ENCODE measurements at places on chromosomes 2 and 18.

- no peak for DNase-seq
Measured at GRCh38 chr2:153477636-153478288, 800 bp downstream of the RPRM start.

GRCh38 chr2:54610700-54611099 lies 112.8 kb upstream of the EML6 start:
- no peak for DNase-seq

DNA sequence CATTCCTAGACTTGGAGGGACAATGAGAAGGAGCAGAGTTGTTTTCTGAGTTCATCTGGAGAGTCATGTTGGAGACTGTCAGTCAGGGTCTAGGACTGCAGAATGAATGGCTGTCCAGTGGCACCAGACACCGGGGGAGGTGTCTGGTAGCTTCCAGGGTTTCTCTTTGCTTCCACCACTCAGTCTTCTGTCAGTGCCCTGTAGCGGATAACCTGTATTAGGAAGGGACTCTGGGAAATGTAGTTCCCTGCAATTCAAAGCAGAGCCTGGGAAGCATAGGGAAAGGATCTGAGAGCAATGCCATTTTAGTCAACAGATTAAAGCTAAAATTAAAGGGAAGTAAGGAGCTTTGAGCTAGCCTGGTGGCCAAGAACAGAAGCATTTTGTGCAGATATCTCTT lies 257.9 kb downstream of the THSD7B start:
- no peak for DNase-seq

DNA sequence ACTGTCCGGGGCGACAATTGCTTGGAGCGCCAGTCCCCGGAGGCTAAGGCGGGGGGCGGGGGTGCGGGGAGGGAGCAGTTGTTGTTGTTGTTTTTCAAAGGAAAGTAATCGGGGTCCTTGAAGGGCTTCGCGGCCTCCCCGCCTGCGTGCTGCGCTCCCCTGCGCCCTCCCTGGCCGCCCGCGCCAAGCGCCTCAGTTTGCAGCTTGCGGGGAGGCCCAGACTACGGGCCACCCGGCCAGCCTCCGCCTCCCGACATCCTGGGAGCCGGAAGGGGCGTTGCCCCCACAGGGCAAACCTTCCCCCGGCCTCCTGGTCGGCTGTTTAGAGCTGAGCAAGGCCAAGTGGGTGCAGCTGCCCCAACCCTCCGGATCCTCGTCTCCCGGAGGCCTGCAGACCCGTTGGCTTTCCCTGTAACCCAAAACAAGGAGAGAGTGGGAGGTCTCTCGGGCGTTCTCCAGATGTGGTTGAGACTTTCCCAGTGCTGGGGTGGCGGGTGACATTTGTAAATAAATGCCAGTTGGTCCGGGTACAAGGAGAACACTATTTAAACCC lies 3.7 kb upstream of the SIX3 start:
- peak; percentile 73 for DNase-seq

GRCh38 chr2:173831312-173832229 lies 133.6 kb downstream of the SP3 start:
- DNase-seq = no peak

- DNase-seq = no peak
Measured at GRCh38 chr18:6286585-6286984, 128.1 kb downstream of the L3MBTL4 start.

GRCh38 chr18:75739682-75740081 lies 312.2 kb upstream of the SMIM21 start:
- no peak for DNase-seq

DNA sequence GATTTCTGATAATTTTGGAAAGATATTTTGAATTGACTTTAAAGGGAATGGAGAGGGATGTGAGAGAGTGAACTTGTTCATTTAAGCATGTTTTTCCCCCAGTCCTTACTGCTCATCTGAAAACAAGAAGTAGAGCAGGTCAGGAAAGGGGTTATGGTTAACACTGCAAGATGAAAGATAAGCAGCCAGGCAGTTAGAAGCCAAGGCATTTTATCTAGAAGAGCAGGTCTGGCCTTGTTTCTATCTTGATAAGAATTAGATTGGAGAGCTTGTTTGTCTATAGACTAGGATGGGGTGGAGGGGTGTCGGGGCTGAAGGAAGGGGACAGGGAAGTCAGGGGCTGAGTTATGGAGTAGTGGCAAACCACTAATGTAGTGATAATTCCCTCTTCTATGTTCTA lies 171.6 kb downstream of the IKZF2 start:
- DNase-seq = no peak

DNA sequence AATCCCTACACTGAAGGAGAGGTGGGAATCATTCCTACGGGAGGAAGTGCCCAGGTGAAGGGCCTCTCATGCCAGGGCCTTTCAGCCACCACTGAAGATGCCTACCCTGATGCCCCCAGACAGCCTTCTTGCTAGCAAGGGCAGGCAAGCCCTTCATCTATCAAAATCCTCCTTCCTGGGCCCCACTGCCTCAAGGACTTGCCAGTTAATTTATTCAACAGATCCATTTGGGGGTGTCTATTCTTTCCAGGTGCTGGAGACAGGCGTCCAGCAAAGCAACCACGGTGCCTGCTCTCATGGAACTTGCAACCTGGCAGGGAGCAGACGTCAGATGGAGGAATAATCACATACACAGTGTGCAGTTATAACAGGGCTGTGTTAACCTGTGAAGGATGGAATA lies 95.5 kb downstream of the GYPC start:
- DNase-seq = peak; percentile 29

DNA sequence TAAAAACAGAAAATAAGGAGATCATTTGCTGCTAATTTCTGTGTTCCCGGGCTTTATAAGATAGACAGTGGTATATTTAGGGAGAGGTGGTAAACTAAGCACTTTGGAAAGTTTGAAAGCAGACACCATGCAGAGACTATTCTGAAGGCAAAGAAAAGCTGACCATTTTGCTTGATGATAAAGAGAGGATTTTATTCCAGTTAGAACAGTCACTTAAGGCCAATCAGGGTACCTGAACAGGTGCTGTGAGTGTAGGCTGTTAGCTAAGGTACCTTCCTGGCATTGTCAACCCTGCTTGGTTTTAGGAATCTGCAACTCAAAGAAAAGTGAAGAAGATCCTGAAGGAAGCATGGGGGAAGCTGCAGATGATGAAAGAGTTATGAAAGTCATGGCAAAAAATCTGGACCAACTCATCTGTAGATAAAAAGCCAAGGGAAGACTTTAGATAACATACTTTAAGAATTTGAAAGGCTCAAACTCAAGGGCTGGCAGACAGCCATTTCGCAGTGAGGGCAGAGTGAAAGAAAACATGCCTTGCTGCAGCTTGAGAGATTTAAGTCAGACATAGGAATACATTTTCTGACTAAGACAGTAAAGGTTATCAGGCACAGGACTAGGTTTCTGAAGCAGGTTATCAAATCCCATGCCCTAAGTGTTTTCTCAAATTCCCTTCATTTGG lies 80.1 kb upstream of the ARL5A start:
- DNase-seq = no peak

DNA sequence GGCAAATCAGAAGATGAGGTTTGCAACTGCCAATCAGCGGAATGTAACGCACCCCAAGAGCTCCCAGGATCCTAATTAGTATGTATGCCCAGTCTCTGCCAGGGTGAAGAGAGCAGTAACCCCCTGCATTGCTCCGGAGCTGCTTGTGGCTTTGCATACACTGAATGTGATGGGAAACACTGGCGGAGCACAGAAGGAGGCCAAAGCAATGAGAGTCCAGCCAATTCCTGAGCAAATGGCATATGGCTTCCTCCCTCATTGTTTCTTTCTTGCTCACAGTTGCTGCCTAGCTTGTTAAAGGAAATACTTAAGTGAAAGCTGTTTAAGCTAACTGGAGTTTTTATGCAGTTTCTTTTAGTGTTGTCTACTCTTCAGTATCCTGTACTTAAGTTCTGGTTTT lies 343.5 kb upstream of the NT5C1B start:
- no peak for DNase-seq

DNA sequence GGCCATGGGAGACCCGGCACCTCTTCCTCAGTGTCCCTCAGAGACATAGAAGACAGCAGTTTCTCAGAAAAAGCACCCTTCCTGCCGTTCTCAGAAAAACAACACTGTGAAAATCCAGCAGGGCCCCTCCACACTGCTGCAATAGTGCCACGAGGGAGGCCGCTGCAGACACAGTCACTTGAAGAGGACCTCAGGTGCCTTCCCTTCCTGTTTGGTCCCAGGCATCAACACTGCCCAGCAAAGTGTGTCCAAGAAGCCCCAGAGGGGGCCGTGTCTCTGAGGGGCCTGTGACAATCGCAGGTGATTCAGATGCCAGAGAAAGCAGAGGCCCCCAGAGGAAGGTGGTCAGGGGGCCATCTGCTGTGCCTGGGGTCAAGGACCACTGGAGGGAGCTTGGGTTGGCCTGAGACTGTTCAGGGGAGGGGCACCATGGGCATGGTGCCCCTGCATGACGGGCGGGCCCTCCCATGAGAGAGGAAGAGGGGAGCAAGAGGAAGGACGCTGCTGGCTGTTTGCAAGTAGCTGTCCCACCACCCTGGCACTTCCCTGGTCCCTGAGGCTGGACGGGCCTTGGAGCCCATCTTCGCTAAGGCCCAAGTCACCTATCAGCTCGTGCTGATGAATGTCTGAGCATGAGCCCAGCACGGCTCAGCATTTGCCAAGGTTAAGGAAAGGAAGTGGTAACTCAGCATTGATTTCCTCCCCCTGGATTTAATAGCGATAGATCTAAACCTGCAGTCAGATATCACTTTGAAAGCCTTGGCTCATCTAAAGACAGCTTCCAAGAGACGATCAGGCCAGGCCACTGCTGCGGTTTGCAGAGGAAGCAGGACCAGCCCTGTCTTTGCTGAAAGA lies 9.1 kb downstream of the TWIST2 start:
- DNase-seq = no peak

- no peak for DNase-seq
Measured at GRCh38 chr2:157197848-157198247, 59.7 kb upstream of the GALNT5 start.

GRCh38 chr2:175282300-175282699 lies 100.8 kb upstream of the ATP5MC3 start:
- DNase-seq = no peak

- no peak for DNase-seq
Measured at GRCh38 chr2:11656252-11656651, 13.7 kb downstream of the NTSR2 start.

GRCh38 chr2:219207884-219208740 lies 1.5 kb downstream of the ZFAND2B start:
- no peak for DNase-seq

DNA sequence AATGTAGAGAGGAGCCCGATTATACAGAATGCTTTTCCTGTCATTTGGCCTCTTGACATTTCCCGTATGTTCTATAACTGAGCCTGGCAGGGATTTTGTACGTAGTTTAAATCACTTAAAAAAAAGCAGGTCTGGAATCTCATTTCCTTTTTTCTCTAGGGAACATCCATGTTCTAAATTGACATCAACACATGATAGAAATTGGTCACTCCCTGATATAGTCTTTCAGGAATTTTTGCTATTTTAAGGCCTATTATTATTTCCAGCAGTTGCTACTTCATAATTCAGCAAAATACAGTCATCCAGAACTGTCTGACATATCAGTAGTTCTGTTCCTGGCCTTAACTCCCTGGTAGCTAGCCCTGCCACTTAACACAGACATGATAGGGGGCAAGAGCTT lies 565.7 kb upstream of the ZEB2 start:
- DNase-seq = no peak

- DNase-seq = no peak
Measured at GRCh38 chr2:215522237-215522636, 86.4 kb upstream of the FN1 start.

DNA sequence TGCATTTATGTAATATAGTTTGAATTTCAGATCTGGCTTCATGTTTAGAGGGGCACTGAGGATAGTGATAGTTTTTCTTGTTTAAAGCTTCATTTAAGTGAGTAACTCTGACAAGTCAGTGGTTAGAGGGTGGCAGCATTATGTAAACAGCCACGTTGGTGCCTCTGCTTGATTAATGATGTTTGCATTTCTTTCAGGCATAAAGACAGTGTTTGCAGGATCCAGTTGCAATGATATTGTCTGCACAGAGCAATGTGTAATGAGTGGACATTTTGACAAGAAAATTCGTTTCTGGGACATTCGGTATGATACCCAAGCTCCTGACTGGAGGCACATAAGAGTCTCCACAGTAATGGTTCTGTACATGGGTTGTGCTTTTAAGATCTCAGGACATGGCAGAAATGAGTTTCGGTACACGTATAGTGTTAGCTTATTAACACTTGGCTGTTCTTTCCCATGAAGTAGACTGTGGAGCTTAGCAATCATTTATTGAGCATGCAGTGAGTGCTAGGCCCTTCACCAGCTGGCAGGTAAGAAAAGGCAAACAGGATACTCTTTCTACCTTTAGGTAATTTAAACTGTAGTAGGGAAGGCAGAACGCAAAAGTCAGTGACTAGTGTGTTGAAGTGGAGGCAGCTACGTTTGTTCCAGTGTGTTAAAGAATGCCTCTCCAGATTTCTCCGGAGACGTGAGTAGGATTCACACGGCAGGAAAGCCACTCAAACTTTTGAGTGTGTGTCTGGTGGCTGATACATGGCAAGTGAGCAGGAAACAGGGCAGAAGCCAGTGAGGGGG lies 17.4 kb upstream of the SAG start:
- DNase-seq = no peak

- no peak for DNase-seq
Measured at GRCh38 chr2:225889452-225889851, 489.9 kb downstream of the NYAP2 start.

- no peak for DNase-seq
Measured at GRCh38 chr18:31255953-31256352, 62.0 kb upstream of the DSG1 start.

DNA sequence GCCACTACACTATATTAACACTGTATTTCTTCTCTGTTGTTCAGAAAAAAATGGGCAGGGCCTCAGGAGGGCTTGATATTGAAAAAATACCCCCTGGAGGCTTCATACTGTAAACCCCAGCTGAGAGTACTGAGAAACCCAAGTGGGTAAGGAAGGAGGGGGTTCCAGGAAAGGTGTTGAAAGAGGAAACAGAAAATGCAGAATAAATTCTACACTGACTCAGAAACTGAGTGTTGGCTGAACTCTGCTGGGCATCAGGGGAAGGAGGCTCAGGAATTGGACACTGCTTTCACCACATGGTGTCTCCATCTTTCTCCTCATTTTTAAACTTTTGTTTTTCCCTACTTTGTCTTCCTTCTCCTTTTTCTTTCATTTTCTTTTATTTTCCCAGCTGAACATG lies 253.7 kb downstream of the DYM start:
- no peak for DNase-seq

- DNase-seq = no peak
Measured at GRCh38 chr2:231523451-231524285, 6.6 kb downstream of the NMUR1 start.

DNA sequence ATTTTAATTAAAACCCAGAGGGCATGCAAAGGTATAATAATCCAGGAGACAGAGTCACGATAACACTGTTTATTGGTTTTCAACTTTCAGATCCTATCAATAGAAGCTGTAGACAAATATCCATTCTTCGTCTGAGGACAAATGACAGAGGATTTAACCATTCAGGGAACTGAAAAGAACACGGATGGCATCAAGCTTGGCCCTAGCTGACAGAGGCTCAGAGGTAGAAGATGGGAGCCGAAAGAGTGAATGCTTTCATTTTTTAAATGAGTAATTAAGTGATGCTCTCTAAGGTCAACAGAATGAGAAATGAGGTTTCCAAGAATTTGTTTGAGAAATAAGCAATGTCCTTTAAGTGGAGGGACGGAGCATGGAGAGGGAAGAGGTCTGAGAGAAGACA lies 62.1 kb downstream of the BCL2 start:
- DNase-seq = no peak
